ENCODE measurements at places on chromosomes 3 and 15. TPM values are rescaled to one million over a fixed set of nuclear protein-coding genes. Genes with fewer than 3 reads are reported as not detected.

Gene KBTBD8
- polyA plus RNA-seq = 1.9 TPM

Gene CPB1
- polyA plus RNA-seq = not detected

DNA sequence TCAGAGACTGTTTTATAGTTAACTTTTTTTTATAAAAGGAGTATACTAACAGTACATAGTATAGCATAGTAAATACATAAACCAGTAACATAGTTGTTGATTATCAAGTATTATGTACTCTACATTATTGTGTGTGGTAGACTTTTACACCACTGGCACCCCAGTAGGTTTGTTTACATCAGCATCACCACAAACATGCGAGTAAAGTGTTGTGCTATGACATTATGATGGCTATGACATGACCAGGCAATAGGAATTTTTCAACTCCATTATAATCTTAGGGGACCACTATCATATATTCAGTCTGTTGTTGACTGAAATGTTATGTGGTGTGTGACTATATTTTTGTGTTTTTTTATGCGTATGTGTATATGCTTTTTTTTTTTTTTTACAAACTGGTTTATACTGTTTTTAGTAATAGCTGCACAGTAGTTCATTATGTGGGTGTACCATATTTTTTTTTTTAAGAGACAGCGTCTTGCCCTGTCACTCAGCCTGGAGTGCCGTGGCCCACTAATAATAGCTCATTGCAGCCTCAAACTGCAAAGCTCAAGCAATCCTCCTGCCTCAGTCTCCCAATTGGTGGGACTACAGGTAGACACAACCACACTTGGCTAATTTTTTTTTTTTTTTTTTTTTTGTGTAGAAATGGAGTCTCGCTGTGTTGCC is 1.9 kb downstream of the CAPN7 start:
- no peak for DNase-seq

- DNase-seq = no peak
These were observed 31.3 kb downstream of the LIPC start for GRCh38 chr15:58462973-58463663.

DNA sequence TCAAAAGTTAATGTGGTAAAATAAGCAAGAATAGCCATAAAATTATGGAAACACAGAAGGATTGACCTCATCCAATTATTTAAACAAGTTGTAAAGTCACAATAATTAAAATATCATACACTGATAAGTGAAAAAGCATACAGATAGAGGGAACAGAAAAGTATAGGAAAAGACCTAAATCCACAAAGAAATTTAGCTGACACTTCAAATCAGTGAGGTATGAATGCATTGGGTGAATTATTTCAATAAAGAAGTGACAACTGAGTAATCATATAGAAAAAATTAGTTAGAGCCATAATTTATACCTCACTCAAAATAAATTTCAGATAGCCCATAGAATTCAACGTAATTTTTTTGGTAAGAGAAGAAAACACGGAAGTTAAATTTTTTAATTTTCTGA is 25.1 kb downstream of the TFDP2 start:
- DNase-seq = no peak

Gene COL6A5
- polyA plus RNA-seq = not detected

Gene CHRNB4
- not detected for polyA plus RNA-seq

Gene GOLGA6L10
- polyA plus RNA-seq = 0.99 TPM

Gene MYL3
- not detected for polyA plus RNA-seq
